ENCODE measurements at places on chromosomes 4 and X.

DNA sequence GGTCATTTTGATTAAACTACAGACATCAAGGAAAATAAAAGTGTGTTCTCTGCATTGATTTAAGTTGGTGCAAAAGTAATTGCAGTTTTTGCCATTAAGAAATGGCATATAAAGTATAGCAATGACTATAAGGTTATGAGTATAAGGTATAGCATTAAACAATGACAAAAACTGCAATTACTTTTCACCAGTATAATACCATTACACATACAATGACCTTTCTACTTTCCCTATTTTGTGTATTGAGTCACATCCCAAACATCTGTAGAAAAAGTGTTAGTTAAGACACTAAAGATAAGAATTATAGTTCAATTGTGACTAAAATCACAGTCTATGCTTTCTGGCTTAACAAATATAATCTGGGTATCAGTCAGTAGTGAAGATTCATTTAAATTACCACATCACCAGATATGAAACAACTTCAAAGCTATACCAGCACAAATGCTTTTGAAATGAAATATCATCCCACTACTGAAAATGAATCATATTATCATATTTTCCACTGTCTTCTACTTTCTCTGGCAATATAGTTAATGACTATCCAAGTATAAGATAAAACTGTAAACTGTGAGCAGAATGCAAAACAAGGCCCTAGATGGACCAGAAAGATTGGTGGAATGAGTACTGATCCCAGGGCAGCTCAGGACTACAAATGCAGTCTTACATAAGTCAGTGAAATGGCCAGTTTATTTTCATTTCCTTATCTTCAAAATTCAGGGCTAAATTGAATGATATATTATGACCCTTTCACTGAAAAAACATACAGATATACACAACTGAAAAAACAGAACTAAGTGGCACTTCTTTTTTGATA is 241.1 kb downstream of the ANTXR2 start:
- DNase-seq = no peak

DNA sequence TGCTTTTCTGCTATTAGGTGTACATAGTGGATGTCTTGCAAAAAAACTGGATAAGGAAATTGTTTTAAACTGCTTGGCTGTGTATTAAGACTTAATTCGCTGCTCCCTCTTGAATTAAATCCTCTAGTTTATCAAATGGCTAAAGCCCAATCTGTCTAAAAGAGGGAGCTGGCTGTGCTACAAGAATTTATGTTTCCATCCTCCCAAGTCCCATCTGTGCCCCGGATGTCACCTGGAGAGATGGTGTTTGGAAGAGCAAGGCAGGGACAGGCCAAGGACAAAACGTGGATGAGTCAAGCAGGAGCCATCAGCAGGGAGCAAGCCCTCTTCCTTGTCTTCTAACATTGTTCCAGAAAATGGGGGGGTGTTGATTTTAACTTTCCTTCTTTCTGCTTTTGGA is 171.3 kb upstream of the LCORL start:
- no peak for DNase-seq

- no peak for DNase-seq
Observed at GRCh38 chrX:264634-265455, 16.3 kb upstream of the PLCXD1 start.

- no peak for DNase-seq
Observed at GRCh38 chr4:121741751-121742150, 23.2 kb downstream of the SMIM43 start.

DNA sequence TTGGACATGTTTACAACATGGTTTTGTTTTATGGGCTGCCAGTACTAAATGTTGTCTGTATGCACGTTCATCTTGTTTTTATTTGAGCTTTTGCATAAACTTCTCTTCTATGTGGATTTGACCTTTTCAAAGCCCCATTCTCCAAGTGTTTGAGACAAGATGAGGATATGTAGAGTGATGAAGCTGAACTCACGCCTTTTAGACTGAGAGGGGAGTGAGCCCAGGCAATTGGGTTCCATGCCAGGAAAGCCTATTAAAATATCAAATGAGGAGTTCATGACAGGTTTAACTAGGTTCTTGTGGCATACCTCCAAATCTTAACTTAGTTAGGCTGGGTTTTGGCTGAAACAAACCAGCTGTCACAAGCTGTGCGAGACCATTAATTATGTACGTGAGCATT is 170.4 kb upstream of the LDB2 start:
- DNase-seq = no peak

DNA sequence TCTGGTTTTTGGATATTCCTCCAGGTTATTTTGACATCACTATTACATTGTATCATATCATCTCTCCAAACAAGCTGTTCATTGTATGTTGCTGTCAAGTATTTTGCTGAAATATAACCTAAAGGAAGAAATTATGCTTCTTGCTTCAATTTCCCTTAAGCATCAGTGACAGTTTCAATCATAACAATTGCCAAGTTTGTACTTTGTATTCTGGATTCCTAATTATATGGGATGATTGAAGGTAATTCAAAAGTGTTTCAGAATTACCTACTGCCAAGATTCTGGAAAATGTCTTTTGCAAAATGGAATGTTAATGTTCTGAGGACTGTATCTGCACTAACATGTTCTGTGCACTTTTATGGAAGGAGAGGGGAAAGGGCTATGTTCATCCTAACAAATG is 228.7 kb downstream of the PRDM5 start:
- no peak for DNase-seq

DNA sequence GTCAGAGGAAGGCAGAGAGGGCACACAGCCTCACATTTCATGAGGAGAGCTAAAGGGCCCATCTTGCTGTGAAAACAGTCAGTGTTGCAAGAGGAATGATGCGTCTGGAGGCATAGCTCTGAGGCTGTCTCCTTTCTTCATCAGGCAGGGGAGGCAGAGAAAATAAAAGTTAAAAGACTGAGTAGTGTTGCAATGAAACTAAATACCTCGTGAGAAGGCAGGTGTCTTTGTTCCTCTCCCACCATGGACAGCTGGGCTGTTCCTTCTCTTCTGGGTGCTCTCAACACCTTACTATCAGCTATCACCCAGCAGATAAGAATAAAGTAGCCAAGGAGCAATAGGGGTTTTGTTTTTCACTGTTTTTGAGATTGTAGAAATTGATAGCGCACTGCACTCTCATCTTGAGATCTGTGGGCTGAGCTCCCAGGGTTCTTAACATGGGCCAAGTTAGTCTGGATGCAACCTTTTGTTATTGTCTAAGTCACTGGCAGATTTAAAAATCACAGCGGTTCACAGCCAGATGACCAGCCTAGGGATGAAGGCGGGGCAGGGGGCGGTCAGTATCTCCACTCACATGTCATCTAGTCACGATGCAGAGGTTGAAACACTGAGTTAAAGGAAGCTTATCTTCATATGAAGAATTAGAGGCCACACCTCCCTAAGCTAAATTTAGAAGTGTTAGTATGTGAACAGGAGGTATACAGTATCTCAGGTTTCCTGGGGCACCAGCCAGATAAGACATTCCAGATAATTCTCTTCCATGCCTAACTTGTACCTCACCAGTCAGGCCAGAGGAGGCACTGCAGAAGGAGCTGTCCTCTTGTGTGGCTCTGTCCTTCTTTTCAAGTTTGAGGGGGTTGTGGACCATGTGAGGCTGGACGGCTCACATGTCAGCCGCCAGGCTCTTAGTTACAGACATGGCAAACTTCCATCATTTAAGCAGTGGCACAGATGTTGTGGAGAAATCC is 36.9 kb downstream of the PARM1 start:
- no peak for DNase-seq

GRCh38 chr4:79235095-79235494 is 90.8 kb downstream of the NAA11 start:
- no peak for DNase-seq
